ENCODE measurements at places on chromosomes 11 and 22. TPM values are rescaled to one million over a fixed set of nuclear protein-coding genes. Genes with fewer than 3 reads are reported as not detected.

DNA sequence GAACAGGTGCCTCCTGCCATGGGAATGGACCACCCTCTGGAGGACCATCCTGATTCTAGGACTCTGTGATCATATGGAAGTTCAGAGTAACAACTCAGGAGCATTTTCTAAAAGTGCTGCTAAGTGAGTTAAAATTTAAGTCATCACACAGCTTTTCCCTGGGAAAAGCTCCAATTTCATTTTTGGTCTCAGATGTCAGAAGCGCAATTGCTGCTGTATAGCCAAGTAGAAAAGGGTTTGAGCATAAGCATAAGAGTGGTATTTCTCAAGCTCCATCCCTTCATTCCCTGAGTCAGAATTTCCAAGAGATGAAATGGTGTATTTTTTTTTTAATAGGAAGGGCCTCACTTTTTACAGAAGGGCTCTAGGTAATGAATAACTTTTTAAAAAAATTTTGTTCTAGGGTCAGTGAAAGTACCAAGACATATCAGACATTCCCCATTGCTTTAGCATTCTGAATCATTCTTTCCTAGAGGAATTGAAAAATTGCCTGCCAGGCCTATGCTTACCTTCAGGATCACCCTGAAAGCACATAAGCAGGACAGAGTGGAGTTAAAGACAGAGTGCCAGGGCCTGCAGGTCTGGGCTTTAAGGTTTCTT, 564.5 kb upstream of the ISX start:
- no peak for DNase-seq
- no peaks in the 10 kb centered on the region for H3K27me3 ChIP-seq
- H3K4me1 ChIP-seq, result no peaks in the 10 kb centered on the region
- no peaks in the 10 kb centered on the region for H3K36me3 ChIP-seq
- H3K27ac ChIP-seq, result no peak overlapping the region
- no peak overlapping the region for H3K4me3 ChIP-seq

DNA sequence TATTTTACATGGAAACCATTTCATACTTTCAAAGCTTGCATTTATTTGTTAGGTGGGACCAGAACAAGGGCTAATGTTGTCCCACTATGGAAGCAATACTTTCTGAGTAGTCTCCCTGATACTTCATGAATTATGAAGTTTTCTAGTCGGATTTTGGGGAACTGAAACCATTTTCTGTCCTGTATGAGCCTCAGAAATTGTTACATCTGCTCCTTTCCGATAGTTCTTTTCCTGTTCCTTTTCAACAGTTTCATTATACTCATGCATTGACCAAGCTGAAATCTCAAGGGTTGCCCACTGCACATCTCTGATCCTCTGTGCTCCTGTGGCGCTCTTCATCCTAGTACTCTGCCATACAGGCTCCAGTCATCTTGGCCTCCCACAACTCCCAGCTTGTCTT, 31.5 kb upstream of the GLYATL1 start:
- H3K4me1 ChIP-seq, result no peaks in the 10 kb centered on the region
- H3K36me3 ChIP-seq, result no peaks in the 10 kb centered on the region
- H3K27me3 ChIP-seq, result peaks cover 71% of the 10 kb centered on the region
- no peak overlapping the region for H3K27ac ChIP-seq
- H3K4me3 ChIP-seq, result no peak overlapping the region

GRCh38 chr11:64608046-64608445, 17.0 kb downstream of the SLC22A12 start:
- H3K27me3 ChIP-seq, result no peaks in the 10 kb centered on the region
- no peak for DNase-seq
- no peaks in the 10 kb centered on the region for H3K36me3 ChIP-seq
- H3K27ac ChIP-seq, result no peak overlapping the region

- no peaks in the 10 kb centered on the region for H3K36me3 ChIP-seq
- no peak overlapping the region for H3K4me3 ChIP-seq
- H3K4me1 ChIP-seq, result no peaks in the 10 kb centered on the region
- no peak for DNase-seq
- no peak overlapping the region for H3K27ac ChIP-seq
Measured at GRCh38 chr11:27012234-27012921, 18.5 kb downstream of the FIBIN start.

DNA sequence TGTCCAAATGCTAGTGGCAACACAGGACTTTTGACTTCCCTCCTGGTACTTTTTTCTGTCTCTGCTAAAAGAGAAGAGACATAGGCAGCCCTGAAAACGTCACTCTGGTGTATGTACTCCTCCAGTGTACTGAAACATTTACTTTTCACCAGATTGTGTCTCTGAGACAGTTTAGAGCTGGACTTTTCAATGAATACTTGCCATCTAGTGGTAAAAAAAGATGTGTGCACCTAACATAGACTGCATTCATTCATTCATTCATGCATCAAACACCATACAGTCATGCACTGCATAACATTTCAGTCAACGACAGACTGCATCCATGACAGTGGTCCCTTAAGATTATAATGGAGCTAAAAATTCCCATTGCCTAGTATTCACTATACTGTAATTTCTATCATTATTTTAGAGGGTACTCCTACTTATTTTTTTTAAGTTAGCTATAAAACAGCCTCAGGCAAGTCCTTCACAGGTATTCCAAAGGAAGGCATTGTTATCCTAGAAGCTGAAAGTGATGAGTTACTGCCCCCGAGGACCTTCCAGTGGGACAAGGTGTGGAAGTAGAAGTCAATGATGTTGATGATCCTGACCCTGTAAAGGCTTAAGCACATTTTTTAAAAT, 186.2 kb downstream of the SPON1 start:
- peaks cover 2% of the 10 kb centered on the region for H3K36me3 ChIP-seq
- DNase-seq, result no peak
- no peak overlapping the region for H3K4me3 ChIP-seq
- H3K4me1 ChIP-seq, result peaks cover 8% of the 10 kb centered on the region
- H3K27ac ChIP-seq, result no peak overlapping the region
- H3K27me3 ChIP-seq, result peaks cover 10% of the 10 kb centered on the region

The HTR3A gene
- total RNA-seq, result not detected

The TBX10 gene
- not detected for total RNA-seq

The APOL5 gene
- not detected for total RNA-seq

Data from activated T-cell treated with anti-CD3 and anti-CD28 coated beads, Interleukin-2, amount 50 U/mL, for 72 hours (primary cell).